CD8-positive, alpha-beta memory T cell (primary cell): ENCODE measurements at places on chromosomes 2 and 18. TPM values are rescaled to one million over a fixed set of nuclear protein-coding genes. Genes with fewer than 3 reads are reported as not detected.

- H3K27ac ChIP-seq: no peak overlapping the region
- H3K4me3 ChIP-seq: no peak overlapping the region
- DNase-seq: no peak
- H3K36me3 ChIP-seq: no peaks in the 10 kb centered on the region
- H3K27me3 ChIP-seq: no peaks in the 10 kb centered on the region
- no peaks in the 10 kb centered on the region for H3K4me1 ChIP-seq
Measured at GRCh38 chr18:4068552-4069158, 386.5 kb downstream of the DLGAP1 start.

- H3K36me3 ChIP-seq: no peaks in the 10 kb centered on the region
- H3K4me1 ChIP-seq: no peaks in the 10 kb centered on the region
- no peak for DNase-seq
- no peaks in the 10 kb centered on the region for H3K27me3 ChIP-seq
- H3K27ac ChIP-seq: no peak overlapping the region
- no peak overlapping the region for H3K4me3 ChIP-seq
Measured at GRCh38 chr2:81324046-81324445, 1019.5 kb upstream of the LRRTM1 start.

DNA sequence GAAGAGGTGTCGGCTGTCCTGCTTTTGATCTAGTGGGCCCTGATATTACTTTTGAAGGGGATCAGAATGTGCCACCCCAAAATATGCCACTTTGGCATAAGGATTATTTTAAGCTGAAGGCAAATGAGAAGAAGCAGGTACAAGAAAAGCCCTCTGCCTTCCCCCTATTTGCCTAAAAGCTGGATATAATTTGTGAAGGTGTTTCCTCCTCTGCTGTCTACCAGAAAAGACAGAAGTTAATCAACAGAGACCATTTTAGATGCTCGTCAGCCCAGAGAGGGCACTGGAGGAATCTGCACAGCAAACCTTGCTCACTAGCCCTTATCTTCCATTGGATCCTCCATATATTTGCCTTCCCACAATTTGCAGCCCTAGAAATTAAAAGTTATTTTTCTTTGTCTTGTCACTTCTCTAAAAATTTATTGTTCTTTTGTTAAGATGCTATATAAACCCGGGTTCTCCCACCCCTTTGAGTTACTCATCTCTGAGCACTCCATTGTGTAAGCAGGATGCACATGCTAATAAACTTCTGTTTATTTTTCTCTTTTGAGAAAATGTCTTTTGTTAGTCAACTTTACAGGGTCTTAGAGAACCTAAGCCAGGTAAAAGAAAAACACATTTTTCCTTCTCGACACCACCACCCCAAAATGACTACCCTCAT, 163.2 kb upstream of the SLC1A4 start:
- no peak overlapping the region for H3K4me3 ChIP-seq
- H3K27ac ChIP-seq: no peak overlapping the region
- DNase-seq: no peak
- H3K4me1 ChIP-seq: peaks cover 1% of the 10 kb centered on the region
- no peaks in the 10 kb centered on the region for H3K36me3 ChIP-seq

DNA sequence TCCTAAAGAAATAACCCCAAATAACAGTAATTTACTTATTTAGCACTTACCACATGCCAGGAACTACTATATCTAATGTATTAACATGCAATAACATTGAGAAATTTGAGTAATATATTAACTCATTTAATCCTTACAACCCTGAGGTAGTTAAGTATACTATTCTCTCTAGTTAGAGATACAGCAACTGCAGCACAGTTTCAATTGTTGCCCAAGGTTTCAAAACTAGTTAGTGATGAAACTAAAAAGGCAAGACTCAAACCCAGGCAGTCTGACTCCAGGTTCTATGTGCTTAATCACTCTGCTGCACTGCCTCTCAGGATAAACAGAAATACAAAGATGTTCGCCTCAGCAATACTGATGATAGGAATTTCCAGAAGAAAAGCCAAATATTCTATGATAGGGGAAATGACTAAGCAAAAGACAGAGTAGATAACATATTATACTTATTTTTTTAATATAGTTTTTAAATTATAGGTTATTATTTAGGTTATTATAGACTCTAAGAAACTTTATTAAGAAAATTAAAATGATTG, 88.0 kb downstream of the SS18 start:
- no peak overlapping the region for H3K4me3 ChIP-seq
- no peak for DNase-seq
- H3K27ac ChIP-seq: no peak overlapping the region

- H3K4me1 ChIP-seq: no peaks in the 10 kb centered on the region
- no peaks in the 10 kb centered on the region for H3K36me3 ChIP-seq
- H3K27ac ChIP-seq: no peak overlapping the region
- DNase-seq: no peak
Measured at GRCh38 chr2:15457868-15458267, 103.3 kb downstream of the NBAS start.

Gene TAF4B
- 4.3 TPM for polyA plus RNA-seq

DNA sequence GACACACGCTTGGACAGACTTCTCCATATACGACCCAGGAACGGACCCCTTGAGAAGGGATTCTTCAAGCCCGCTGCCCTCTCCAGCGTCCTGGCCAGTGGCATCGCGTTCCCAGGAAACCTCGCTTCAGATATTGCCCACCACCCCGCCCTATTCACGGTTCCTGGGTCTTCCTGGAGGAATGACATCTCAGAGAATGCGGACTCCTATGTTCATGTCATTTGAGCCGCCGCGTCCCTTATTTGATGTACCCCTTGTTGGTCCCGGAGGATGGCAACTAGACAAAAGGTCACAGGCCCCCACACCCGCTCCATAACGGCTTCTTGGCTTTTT, 588 bp upstream of the CCDC93 start:
- no peak for DNase-seq
- peak overlapping the region; percentile 99 for H3K4me3 ChIP-seq
